CD14-positive monocyte (primary cell): ENCODE measurements at places on chromosomes 4 and X.

GRCh38 chr4:7659429-7660175 is 224.9 kb upstream of the PSAPL1 start:
- H3K27ac ChIP-seq, result no peak overlapping the region
- no peaks in the 10 kb centered on the region for H3K27me3 ChIP-seq
- H3K4me1 ChIP-seq, result peaks cover 11% of the 10 kb centered on the region
- DNase-seq, result no peak
- H3K36me3 ChIP-seq, result no peaks in the 10 kb centered on the region
- H3K4me3 ChIP-seq, result no peak overlapping the region

- no peak overlapping the region for H3K4me3 ChIP-seq
- DNase-seq, result no peak
- no peaks in the 10 kb centered on the region for H3K27me3 ChIP-seq
- no peaks in the 10 kb centered on the region for H3K4me1 ChIP-seq
- H3K36me3 ChIP-seq, result no peaks in the 10 kb centered on the region
Observed at GRCh38 chr4:178395798-178396197, 953.6 kb upstream of the AGA start.

- H3K4me3 ChIP-seq, result no peak overlapping the region
- H3K4me1 ChIP-seq, result no peaks in the 10 kb centered on the region
- no peak overlapping the region for H3K27ac ChIP-seq
- H3K27me3 ChIP-seq, result no peaks in the 10 kb centered on the region
- H3K36me3 ChIP-seq, result no peaks in the 10 kb centered on the region
- no peak for DNase-seq
Observed at GRCh38 chr4:123299212-123299691, 97.3 kb upstream of the SPRY1 start.

GRCh38 chr4:128859887-128860677 is 50.6 kb downstream of the JADE1 start:
- peaks cover 34% of the 10 kb centered on the region for H3K36me3 ChIP-seq
- no peak overlapping the region for H3K4me3 ChIP-seq
- H3K27ac ChIP-seq, result no peak overlapping the region
- peaks cover 18% of the 10 kb centered on the region for H3K4me1 ChIP-seq
- H3K27me3 ChIP-seq, result no peaks in the 10 kb centered on the region
- no peak for DNase-seq

DNA sequence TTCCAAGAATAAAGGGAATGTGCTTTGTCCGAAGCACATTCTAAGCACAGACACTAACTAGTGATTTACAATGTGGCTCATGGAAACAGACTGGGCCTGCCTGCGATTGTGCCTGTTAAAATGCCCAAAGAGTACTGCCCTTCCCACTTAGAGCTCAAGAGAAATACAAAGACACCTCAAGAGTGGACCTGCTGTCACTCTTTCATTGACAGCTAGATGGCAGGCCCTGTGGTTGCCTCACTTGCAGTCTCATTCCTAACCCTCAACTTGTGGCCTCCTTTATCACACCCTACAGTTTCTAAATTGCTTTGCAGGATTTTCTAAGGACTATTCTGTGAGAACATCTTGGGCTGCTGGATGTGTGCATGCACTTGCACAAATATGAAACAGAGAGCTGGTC is 331.0 kb upstream of the EMCN start:
- no peak for DNase-seq
- H3K4me3 ChIP-seq, result no peak overlapping the region
- H3K27ac ChIP-seq, result no peak overlapping the region
- no peaks in the 10 kb centered on the region for H3K27me3 ChIP-seq
- H3K4me1 ChIP-seq, result no peaks in the 10 kb centered on the region

GRCh38 chr4:94363136-94363655 is 20.6 kb upstream of the HPGDS start:
- H3K36me3 ChIP-seq, result no peaks in the 10 kb centered on the region
- H3K4me1 ChIP-seq, result no peaks in the 10 kb centered on the region
- no peaks in the 10 kb centered on the region for H3K27me3 ChIP-seq
- no peak overlapping the region for H3K4me3 ChIP-seq
- DNase-seq, result no peak

GRCh38 chr4:156972379-156973015 is 898 bp upstream of the PDGFC start:
- peaks cover 43% of the 10 kb centered on the region for H3K4me1 ChIP-seq
- H3K36me3 ChIP-seq, result no peaks in the 10 kb centered on the region
- H3K4me3 ChIP-seq, result peak overlapping the region; percentile 72
- H3K27me3 ChIP-seq, result no peaks in the 10 kb centered on the region
- H3K27ac ChIP-seq, result peak overlapping the region; percentile 70
- DNase-seq, result no peak
